DMS53 (cell line): ENCODE measurements at places on chromosomes 3 and 15.

- DNase-seq = no peak
These were observed 4.2 kb downstream of the PLCL2 start for GRCh38 chr3:16888785-16889607.

DNA sequence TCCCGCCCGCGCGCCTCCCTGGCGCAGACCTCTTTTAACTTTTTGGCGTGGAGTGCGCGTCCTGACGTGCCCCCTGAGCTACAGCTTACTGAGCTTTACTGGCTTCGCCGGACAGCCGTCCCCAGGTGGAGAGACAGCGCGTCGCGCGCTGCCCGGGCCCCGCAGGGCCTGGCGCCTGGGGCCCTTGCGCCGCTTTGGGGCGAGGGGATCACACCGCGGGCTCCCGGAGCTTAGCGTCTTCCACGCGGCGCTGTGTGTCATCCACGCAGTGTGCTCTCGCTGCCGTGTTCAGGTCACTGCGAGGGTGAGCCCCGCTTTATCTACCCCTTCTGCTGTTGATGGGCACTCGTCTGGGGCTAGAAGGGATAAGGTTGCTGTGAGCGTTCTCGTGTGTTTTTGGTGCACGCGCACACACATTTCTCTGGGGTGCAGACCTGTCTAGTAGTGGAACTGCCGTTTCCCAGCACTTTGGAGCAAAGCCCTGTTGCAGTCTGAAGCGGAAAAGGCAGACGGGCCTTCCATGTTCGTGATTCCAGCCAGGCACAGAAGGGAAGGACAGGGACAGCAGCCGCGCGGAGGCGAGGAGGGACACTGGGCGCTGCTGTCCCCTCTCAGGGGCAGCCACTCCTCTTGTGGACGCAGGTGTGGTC is 33.1 kb upstream of the ALDH1L1 start:
- peak; percentile 51 for DNase-seq

DNA sequence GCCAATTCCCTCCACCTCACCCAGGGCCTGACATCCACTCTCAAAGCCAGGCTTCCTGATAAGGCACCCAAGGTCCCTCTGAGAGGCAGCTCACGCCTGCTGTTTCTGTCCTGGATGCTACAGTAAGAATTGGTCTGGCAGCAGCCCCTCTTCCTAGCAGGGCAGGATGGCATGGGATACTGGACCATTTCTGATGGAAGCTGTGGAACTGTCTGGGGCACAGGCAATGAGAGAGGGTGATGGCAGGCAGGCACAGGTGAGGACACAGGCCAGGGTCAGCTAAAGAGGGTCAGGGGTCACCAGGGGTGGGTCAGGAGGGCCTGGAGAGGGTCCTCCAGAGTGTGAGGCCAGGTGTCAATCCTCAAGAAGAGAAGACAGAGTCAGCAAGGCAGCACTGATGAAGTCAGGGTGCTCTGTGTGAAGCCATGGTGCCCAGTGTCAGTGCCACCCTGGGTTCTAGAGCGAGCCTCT is 41.9 kb upstream of the SLC41A3 start:
- no peak for DNase-seq

DNA sequence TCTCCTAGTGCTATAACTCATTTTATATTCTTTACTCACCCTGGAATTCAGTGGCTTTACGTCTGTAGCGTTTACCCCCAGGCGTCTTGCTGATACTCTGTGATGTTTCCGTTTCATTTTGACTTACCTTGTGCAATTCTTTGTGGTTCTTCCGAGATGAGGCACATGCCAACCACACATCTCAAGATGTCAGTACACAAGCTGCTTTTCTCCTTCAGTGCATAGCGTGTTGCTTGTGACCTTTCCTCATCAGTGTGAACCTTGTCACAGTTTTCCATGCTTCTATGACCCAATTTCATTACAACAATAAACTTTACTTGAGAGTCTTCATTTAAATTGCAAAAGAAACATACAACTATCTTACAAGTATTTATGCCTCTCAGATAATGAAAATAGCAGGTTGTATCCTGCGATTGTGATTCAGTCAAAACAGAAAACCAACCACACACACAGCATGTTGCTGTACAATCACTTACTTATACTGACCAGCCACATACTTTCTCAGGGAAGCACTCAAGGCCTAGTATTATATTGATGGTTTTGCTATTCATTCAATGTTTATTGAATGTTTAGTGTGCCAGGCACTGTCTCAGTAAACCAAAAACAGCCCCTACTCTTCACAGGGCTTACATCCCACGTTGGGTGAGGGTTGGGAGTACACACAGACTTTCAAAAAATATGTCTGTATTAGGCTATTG is 4.6 kb upstream of the TBL1XR1 start:
- no peak for DNase-seq

- no peak for DNase-seq
These were observed 43.9 kb upstream of the CLRN1 start for GRCh38 chr3:151016478-151016795.
